IMR-90 (cell line): ENCODE measurements at places on chromosomes 3 and 15. TPM values are rescaled to one million over a fixed set of nuclear protein-coding genes. Genes with fewer than 3 reads are reported as not detected.

CCDC39 gene
- not detected in 2 replicates for total RNA-seq

GRCh38 chr3:122030381-122031122, 8.5 kb upstream of the ILDR1 start:
- DNase-seq = peak; percentile 41

GRCh38 chr15:67775250-67775649, 50.1 kb upstream of the SKOR1 start:
- DNase-seq = peak; percentile 11

DNA sequence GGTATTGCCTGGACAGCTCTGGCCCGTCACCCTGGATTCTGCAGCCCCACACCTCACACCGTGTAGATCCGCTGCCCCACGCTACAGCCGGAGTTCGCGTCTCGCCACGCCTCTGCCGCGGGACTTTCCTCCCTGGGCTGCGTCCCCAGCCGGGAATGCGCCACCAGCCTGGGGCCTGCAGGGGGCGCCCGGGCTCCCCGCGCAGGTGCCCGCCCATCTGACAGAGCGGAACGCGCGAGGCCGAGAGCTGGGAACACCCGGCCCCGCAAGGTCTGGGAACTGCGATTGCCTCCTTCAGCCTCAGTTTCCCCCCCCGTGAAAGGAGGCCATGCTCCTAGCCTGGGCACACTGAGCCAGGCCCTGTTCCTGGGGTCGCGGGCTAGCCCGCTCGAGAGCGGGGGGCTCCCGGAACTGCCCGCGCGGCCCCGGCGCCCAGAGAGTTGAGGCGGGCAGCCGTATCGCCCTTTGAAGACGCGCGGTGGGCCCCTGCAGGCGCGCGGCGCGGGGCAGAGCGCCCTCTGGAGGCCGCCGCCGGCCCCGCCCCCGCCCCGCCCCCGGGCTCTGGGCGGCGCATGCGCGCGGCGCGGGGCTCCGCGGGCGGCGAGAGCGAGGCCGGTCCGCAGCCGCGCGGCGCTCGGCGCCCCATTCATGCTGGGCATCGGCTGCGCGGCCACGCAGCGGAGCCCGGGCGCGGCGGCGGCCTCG, at the start of gene PLXNA1:
PLXNA1 (plus strand) TSS at position 645 of the 705 bp plus-strand sequence. CDS start 5,479 bp downstream, outside the sequence.
- DNase-seq = peak; percentile 66

TMEM158 gene
- total RNA-seq = 1.6 and 3.3 TPM in 2 replicates

DNA sequence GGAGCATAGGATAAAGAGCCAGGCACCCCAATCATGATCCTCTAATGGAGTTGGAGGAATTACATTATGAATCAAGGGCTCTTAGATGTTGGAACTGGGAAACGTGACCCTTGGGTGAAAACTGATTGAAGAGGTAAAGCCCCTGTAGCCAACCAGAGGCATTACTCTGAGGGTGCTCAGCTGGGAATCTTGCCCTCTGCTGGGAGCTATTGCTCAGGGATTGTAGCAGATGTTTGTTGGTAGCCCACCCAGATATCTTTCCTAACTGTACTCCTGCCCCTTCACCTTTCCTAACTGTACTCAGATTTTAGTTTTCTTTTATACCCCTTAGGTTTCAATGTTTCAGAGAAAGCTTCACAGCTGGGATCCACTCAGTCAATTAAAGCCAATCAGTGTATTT, 74.2 kb downstream of the RARB start:
- DNase-seq = no peak

GRCh38 chr3:100984308-100984707, 8.9 kb downstream of the ABI3BP start:
- no peak for DNase-seq

- DNase-seq = no peak
These were observed 66.7 kb downstream of the ST6GAL1 start for GRCh38 chr3:186997061-186997460.

RTP4 gene
- not detected in 2 replicates for total RNA-seq

OR4F15 gene
- total RNA-seq = 0.28 and 0.36 TPM in 2 replicates

DNA sequence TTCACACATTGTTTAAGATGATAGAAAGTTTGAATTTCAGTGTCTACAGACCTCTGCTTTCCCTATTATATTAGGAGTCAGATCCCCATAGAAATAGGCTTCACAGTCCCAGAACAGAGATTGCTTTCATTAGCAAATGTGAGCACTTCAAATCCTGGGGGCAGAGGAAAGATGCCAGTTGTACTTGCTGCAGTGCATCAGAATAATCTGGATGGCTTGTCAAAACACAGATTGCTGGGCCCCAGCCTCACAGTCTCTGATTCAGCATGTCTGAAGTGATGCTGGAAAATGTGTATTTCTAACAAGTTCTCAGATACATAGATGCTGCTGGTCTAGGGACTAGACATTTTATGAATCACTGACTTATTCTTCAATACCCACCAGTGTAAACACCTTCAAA, 375.2 kb downstream of the FGF12 start:
- DNase-seq = no peak

- no peak for DNase-seq
These were observed 25.9 kb upstream of the GOLGA8B start for GRCh38 chr15:34609102-34610057.

DNA sequence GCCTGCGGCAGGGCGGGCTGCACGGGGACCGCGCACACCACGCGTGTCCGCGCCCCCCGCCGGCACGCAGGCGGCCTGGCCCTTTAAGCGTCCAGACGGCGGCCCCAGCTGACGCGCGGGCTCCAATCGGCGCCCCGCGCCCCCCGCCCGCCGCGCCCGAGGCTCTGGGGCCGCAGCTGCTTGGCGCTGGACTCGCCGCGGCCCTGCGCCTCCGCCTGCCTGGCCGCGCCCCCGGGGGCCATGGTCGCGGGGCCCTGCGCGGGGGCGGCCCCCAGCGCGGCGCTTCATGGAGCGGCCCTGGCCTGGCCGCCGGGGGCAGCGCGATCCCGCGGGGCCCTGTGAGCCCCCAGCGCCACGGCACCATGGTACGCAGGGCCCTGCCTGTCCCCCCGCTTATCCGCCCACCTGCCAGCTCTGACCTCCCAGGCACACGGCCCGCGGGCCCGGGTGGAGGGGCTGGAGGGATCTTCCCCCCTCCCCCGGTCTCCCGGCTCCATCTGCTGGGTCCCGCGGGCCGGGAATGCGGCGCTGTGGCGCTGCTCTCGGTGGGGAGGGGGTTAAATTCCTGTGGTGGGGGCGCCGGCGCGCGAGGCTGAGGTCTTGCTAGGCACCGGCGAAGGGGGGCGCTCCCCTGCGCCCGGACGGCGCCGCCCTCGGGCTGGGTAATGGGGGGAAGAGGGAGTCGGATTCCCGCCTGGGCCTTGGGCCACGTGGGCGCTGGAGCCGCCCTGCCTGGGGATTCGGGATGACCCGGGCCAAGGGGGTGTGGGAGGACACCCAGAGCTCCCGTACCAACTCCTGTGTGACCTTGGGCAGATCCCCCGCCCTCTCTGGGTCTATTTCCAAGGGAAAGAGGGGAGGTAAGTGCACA, 1.1 kb downstream of the ZBTB47 start:
- peak; percentile 44 for DNase-seq

DNA sequence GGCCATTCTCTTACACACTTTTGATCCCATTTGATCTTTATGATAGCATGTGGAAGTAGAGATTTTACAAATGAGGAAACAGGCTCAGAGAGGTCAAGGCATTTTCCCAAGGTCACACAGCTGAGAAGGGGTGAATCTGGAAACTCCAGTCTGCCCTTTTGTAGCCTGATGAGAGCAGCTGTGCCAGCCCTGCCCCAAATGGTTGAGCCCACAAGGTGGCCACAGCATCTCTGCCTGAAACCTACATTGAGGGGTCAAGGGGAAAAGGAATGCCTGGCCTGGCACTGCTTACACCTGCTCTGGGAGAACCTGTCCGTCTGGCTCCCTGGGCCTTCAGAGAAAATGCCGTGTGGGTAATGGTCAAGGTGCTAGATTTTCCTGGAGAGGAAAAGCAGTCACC, 200.2 kb upstream of the LINGO1 start:
- DNase-seq = no peak

FSTL1 gene
- 1,097 and 1,642 TPM in 2 replicates for total RNA-seq

TNFAIP8L3 gene
- total RNA-seq = 0.83 and 0.90 TPM in 2 replicates

DNA sequence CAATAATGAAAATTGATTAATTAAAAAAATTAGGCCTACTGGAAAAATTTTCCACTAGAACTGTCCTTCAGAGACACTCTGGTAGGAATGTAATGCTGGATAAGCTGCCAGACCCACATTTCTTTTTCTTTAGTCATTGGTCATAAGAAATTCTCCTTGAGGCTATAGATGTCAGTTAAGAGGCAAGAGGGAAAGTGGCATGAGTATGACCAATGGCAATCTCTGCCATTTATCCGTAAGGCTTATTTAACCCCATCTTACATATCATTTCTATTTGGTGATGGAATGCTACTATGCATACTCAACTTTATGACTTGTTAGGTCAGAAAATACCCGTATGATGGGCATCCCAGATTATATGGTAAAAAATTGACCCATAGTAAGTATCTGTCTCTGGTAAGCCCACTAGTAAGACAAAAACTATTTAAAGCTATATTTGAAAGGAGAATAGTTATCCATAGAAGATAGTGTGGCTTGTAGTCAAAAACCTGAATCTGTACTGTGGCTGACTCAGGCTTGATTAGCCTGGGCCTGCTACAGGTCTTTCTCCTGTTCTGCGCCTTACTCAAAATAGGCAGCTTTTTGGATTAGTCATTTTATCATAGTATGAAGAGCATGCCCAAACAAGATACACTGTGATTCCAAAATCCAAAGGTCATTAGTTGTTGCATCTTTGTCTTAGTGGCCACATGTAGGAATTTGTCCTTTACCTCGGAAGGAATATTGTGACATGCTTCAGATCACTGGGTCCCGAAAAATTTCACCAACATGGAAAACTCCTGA, 314.7 kb downstream of the PYDC2 start:
- DNase-seq = no peak

- no peak for DNase-seq
These were observed 1036.5 kb downstream of the ROBO2 start for GRCh38 chr3:78076379-78076778.

SOX2 gene
- total RNA-seq = not detected in 2 replicates

MRPS22 gene
- 72.4 and 94.4 TPM in 2 replicates for total RNA-seq

- DNase-seq = peak; percentile 25
These were observed 3.9 kb downstream of the RPL35A start for GRCh38 chr3:197953881-197954280.

ALG1L2 gene
- not detected in 2 replicates for total RNA-seq

- no peak for DNase-seq
These were observed 28.8 kb upstream of the MKRN3 start for GRCh38 chr15:23536659-23537058.

USP8 gene
- 52.2 and 61.7 TPM in 2 replicates for total RNA-seq

CHSY1 gene
- total RNA-seq = 53.2 and 55.3 TPM in 2 replicates

- peak; percentile 98 for DNase-seq
These were observed at the start of gene ACAA1 for GRCh38 chr3:38136777-38137614. Gene ACAA1, minus strand, starts transcription at chr3:38137127. Its CDS starts 92 bp downstream, at chr3:38137035.

CLDN18 gene
- not detected in 2 replicates for total RNA-seq

DNA sequence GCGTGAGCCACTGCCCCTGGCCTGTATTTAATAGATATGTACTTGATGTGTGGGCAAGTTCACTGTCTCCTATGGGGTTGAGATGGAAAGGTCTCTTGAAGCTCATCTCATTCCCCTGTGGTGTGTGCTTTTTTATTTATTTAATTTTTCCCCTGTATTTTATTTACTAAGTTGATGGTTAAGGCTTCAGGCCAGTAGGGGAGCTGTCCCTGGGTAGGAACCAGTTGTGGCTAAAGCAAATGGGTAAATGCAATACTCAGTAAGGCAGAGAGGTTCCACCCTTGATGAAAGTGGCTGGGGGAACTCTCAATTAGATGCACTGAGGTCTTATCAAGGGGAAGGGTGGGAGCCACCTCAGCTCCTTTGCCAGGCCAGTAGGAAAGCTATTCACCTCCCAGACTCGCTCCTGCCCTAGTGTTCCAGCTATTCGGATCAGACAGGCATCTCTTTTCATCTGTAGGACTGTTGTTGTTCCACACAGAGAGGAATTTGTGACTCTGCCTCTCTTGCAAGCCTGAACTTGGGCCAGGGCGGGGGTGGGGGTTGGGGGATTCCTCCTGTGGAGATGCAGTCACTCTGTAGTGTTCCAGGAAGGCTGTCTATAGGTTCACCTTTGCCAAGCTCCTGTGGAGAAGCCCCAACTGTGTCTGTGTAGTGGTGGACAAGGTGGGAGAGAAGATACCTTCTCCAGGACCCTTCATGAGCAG, 26.1 kb downstream of the PCCB start:
- no peak for DNase-seq
